Stimulated activated CD8-positive, alpha-beta memory T cell treated with anti-CD3 and anti-CD28 coated beads, Interleukin-2, amount 100 ng/mL, for 48 hours (primary cell): ENCODE measurements at places on chromosomes 5 and 9.

- DNase-seq, result no peak
Observed at GRCh38 chr5:4220016-4220415, 624.4 kb downstream of the IRX1 start.

GRCh38 chr5:136034984-136035383 is 6.2 kb downstream of the TGFBI start:
- no peak for DNase-seq

GRCh38 chr9:26746357-26747072 is 146.1 kb downstream of the CAAP1 start:
- no peak for DNase-seq

- DNase-seq, result no peak
Observed at GRCh38 chr9:114526807-114527206, 21.5 kb upstream of the WHRN start.

- DNase-seq, result no peak
Observed at GRCh38 chr9:121779381-121780117, 128.1 kb downstream of the DAB2IP start.

GRCh38 chr5:172841-173251 is 18.4 kb upstream of the LRRC14B start:
- no peak for DNase-seq

GRCh38 chr5:117801583-117801982 is 1186.8 kb downstream of the DTWD2 start:
- DNase-seq, result no peak

GRCh38 chr9:86069206-86069869 is 30.0 kb downstream of the GOLM1 start:
- DNase-seq, result no peak

GRCh38 chr5:79305706-79306105 is 69.8 kb downstream of the JMY start:
- no peak for DNase-seq

DNA sequence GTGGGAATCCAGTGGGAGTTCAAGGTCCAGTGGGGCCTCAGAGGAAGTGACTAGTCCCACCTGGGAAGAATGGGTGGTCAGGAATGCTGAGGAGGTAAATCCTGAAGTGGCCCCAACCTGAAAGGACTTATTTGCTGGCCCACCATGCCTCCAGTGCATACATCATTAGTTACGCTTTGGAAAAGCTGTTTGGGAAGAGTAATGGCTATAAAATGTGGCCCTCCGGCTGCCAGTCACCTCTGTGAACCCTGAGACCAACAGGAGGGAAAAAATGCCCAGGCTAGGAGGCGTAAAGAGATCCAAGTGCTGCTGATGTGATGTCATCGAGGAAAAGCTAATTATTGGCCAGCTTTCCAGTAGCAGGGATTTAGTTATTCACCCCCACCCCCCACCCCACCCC is 2.7 kb upstream of the SLC26A2 start:
- DNase-seq, result no peak

DNA sequence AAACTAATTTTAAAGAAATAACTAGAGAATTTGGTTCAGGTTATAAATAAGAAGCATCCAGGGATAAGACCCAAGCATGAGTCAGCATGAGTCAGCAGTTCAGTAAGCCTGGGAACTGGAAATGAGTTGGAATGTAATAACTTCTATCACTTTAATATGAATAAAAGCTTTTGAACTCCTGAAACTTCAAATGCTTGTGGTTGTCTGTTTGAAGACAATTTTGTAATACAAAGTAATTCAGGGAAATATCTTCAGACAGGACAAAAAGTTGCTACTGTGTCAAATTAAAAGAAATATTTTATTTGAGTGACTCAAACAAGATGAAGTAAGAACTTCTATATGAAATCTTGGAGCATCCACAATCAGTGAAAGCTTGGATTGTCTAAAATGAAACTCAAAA is 331.2 kb upstream of the DAB2 start:
- no peak for DNase-seq

DNA sequence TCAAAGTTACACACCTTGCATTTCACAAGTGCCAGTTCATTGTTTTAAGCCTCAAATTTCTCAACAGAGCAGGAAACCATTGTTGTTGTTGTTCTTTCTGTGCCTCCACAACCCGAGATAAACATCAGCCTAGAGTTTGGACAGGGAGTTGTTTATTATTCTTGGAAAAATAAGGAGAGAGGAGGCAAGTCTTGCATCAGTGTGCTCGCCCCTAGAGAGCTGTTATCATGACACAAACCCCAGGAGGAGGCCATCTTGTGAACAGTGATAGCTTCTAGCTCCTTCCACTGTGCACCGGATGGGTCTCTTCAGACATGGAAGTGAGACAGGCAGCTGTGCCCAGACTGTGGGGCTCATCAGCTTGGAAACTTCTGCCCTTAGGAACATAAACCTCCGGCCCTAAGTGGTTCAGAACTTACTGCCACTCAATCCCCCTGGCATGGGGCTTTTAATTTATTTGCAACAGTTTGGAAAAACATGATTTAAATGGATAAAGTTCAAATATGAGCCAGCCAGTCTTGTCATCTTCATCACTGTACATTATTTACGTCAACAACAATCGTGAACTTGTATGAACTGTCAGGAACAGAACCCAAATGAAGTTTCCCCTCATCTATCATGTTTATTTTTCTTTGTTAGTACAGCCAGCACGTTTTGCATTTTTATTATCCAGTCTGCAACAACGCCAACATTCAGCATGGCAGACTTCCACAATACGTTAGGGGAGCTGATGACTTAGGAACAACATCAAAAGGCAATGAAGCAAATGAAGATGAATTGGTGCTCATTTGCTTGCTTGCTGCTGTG is 181.7 kb upstream of the S1PR3 start:
- DNase-seq, result no peak

- no peak for DNase-seq
Observed at GRCh38 chr5:135076051-135076491, 42.0 kb upstream of the PITX1 start.

GRCh38 chr5:134171972-134172371 is 4.8 kb downstream of the SKP1 start:
- no peak for DNase-seq

- DNase-seq, result no peak
Observed at GRCh38 chr5:75664979-75665378, 52.3 kb downstream of the POC5 start.

GRCh38 chr5:1195916-1196315 is 5.5 kb upstream of the SLC6A19 start:
- DNase-seq, result no peak

GRCh38 chr5:149265597-149265996 is 6.1 kb upstream of the AFAP1L1 start:
- DNase-seq, result no peak

- peak; percentile 38 for DNase-seq
Observed at GRCh38 chr9:6758498-6759184, 868 bp downstream of the KDM4C start.

GRCh38 chr5:148807851-148808250 is 18.6 kb upstream of the ADRB2 start:
- no peak for DNase-seq

GRCh38 chr9:93301291-93301811 is 117.4 kb downstream of the WNK2 start:
- DNase-seq, result no peak

GRCh38 chr5:140112685-140113179 is 1.2 kb upstream of the PURA start:
- no peak for DNase-seq

- no peak for DNase-seq
Observed at GRCh38 chr5:150510460-150511263, 2.7 kb downstream of the NDST1 start.

DNA sequence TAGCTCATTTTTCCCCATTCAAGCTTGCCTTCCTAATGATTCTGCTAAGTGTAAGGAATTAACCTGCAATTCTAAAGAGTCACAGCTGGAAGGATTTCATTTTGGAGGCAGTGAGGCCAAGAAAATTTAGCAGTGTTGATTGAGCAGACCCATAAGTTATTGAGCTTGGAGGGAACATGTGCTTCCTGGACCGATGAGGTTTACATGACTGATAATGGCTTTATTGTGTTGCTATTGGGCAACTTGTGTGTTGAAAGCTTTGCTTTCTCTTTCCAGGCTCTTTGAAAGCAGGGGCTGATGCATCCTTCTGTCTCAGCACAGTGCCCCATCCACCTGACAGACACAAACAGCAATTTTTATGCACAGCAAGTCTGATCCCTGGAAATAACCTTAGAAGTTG is 398.9 kb upstream of the PCSK5 start:
- DNase-seq, result no peak

DNA sequence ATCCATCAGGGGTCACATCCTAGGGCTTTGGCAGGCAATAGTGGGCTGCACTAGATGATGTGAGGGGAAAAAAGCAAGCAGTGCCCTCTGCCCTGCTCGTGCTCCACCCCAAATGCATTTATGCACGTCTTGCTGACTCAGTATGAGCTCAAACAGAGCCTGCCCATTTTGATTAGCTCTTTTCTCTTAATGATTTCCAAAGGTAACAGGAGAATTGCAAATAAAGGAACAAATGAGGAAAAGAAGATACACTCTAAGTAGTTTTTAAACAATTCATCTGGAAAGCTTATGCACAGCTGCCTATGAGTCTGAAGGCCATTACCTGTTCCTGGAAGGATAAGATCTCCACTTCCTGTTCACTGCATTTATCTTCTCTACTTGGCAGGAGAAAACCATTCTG is 364.2 kb downstream of the TMEM232 start:
- DNase-seq, result no peak

GRCh38 chr5:144065786-144066185 is 104.7 kb downstream of the YIPF5 start:
- no peak for DNase-seq

DNA sequence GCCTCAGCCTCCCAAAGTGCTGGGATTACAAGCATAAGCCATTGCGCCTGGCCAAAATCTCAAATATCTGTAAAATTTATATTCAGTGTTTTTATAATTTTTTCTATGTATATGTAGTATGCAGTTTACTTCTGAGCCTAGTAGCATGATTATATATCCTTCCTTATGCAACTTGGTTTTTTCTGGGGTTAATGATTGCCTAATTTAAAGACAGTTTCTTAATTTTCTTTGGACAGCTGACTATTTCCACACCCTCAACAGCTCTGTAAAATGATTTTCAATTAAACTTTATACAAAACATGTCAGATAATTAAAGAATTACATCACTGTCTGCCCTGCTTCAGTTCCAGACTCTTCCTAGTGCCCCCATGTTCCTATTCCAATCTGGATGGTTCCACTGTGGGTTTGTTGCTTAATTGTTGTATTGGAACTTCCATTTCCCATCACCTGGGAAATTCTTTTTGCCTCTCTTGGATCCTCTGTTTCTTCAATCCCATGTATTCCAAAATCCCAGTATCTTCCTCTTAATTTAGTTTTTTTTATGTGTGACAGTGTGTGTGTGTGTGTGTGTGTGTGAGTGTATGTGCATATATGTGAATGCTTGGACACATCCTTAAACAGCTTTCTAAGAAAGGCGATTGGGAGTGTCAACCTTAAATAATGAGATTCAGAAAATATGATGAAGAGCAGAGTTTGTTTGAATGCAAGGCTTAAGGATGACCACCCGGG is 53.2 kb downstream of the C5orf22 start:
- DNase-seq, result no peak

- DNase-seq, result no peak
Observed at GRCh38 chr9:78493166-78493742, 196.3 kb downstream of the PSAT1 start.

GRCh38 chr5:80959138-80959537 is 1.0 kb upstream of the RASGRF2 start:
- no peak for DNase-seq

DNA sequence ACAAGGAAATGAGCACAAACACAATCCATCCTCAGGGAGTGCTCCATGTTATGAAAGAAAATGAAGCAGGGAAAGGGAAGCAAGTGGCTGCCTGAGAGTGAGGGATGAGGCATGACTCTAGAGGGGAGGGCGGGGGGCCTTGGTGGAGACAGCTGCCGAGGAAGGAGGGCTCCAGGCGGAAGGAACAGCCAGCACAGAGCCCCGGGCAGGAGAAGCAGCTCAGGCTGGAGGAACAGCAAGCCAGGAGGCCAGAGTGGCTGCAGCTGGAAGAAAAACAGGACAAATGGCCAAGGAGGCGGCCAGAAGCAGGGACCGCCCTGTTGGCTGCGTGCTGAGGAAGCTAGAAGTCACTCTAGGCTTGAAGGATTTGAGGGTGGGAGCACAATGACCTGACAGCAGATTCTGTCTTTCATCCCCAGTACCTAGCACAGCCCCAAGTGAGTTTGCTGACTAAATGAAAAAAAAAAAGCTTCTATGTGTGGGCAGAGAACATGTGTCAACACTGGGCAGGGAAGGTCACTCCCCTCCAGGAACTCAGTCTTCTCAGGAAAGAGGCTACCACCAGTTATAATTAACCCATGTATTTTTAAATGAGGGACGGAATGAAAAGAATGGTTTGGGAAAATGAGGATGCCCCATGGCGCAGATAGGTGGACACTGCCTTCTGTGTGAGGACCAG is 142.8 kb downstream of the DCP2 start:
- DNase-seq, result no peak

DNA sequence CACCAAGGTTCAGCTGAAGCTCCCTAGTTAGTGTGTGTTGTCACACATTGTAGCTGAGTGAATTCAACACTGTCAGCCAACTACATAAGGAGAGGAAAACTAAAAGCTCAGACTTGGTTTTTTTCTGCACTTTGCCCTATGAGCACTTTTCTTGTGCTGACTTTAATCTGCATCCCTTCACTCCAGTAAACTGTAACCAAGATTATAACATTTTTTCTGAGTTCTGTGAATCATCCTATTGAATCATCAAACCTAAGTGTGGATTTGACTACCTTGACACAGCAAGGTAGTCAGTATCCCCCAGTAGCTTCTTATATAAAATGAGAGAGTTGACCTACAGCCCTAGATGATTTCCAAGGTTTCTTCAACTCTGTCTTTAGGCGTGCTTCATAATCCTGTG is 325.0 kb downstream of the AGTPBP1 start:
- no peak for DNase-seq

DNA sequence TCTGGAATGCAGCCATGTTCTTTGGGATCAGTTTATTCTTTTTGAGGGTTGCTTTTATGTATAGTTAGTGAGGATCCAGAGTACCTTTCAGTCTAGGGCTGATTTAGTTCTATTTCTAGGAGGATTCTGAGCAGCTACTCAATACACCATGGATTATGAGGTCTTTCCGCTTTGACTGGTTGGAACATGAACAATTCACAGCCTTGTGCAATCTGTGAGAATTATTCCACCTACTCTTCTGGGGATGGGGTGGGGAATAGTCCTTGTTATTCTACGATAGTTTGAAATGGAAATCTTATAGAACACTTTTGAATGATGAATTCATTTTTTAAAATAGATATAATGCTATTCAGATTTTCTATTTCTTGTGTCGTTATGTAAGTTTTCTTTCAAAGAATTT is 212.3 kb upstream of the ARRDC3 start:
- no peak for DNase-seq

- DNase-seq, result no peak
Observed at GRCh38 chr9:3783156-3783555, 257.4 kb upstream of the RFX3 start.

GRCh38 chr9:115548609-115549260 is 430.8 kb upstream of the TNC start:
- DNase-seq, result no peak

GRCh38 chr9:124754289-124754688 is 16.8 kb downstream of the NR6A1 start:
- DNase-seq, result no peak

GRCh38 chr9:5375091-5375490 is 35.4 kb upstream of the RLN1 start:
- no peak for DNase-seq

- DNase-seq, result no peak
Observed at GRCh38 chr5:124034083-124034700, 522.2 kb downstream of the CSNK1G3 start.

- no peak for DNase-seq
Observed at GRCh38 chr9:79325501-79325900, 246.3 kb upstream of the TLE4 start.
